ENCODE measurements at places on chromosomes 5 and 9. TPM values are rescaled to one million over a fixed set of nuclear protein-coding genes. Genes with fewer than 3 reads are reported as not detected.

- DNase-seq, result no peak
Observed at GRCh38 chr5:61303346-61303745, 28.7 kb upstream of the ZSWIM6 start.

Gene GDNF
- not detected for total RNA-seq

GRCh38 chr9:125580701-125581286, 126.2 kb downstream of the MAPKAP1 start:
- no peak for DNase-seq

Gene DAPK1
- total RNA-seq, result 1.6 TPM

DNA sequence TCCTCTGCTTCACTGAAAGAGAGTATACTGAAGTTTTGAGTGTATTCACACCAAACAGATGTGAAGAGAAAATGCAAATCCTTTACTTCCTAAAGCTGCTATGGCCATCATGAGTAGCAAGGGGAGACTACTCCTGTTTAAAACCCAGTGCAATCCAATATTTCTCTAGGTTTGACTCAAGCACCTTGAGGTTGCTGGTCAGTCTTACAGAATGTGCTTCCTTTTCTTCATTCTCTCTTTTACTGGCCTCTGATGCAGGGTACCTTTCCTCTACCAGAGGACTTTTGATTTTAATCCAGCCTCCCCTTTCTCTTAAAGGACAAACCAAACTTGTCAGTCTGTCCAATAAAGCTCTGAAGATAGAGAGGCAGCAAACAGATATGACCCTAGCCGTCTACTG, 98.1 kb upstream of the TLE4 start:
- no peak for DNase-seq

DNA sequence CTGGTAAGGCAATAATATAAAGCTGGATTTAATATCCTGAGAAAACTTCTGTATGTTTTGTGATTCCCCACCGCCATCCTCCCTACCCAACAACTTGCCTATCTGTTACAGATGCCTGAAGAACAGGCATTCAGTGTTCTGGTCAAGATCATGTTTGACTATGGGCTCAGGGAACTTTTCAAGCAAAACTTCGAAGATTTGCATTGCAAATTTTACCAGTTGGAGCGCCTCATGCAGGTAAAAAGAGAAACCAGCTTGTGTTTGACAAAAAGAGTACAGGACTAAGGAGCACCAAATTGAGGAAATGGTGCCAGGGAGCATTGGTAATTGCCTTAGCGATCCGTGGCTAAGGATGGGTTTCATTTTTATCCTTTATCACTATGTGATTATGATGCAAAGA, 40.0 kb downstream of the GPR21 start:
- no peak for DNase-seq

DNA sequence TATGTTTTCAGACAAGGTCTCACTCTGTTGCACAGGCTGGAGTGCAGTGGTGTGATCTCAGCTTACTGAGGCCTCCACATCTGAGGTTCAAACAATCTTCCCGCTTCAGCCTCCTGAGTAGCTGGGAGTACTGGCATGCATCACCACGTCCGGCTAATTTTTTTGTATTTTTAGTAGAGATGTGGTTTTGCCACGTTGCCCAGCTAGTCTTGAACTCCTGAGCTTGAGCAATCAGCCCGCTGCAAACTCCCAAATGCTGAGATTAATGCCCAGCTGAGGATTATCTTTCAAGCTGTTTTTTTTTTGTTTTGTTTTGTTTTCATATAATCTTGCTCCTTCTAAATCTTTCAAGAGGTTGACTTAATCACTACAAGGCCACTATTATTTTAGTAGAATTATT, 47.3 kb upstream of the SLC28A3 start:
- DNase-seq, result no peak

- no peak for DNase-seq
Observed at GRCh38 chr5:14813747-14814146, 57.8 kb downstream of the ANKH start.

- no peak for DNase-seq
Observed at GRCh38 chr9:130022566-130023143, 20.3 kb downstream of the FNBP1 start.

Data from activated naive CD4-positive, alpha-beta T cell treated with anti-CD3 and anti-CD28 coated beads, Interleukin-2, amount 50 U/mL, for 72 hours (primary cell).